ENCODE measurements at places on chromosomes 5 and 9. TPM values are rescaled to one million over a fixed set of nuclear protein-coding genes. Genes with fewer than 3 reads are reported as not detected.

The MRRF gene
- total RNA-seq: 28.5 TPM

The MAMDC4 gene
- total RNA-seq: 2.3 TPM

The LRRC19 gene
- not detected for total RNA-seq

The ZNF300 gene
- total RNA-seq: 3.6 TPM

- peak; percentile 3 for DNase-seq
These were observed 306.7 kb downstream of the NR2F1-AS1 start for GRCh38 chr5:93274291-93274690.

GRCh38 chr5:94140300-94140699 lies 398.9 kb upstream of the POU5F2 start:
- DNase-seq: no peak

DNA sequence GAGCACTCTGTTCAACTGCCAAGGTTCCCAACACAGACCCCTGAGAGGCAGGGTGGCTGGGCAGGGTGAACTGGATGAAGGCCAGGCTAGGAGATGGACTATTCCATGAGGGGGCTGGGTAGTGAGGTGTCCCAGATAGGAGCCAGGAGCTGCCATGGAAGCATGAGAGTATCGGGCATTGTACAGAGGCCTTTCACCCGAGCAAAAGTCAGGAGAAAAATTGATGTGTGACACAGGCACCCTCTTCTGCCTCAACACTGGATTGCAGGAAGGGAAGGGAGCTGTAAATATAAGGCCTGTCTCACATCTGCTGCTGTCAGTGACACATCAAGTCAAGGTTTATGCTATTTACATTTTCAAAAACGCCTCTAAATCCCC lies 74.6 kb downstream of the UBAP1 start:
- DNase-seq: peak; percentile 51

DNA sequence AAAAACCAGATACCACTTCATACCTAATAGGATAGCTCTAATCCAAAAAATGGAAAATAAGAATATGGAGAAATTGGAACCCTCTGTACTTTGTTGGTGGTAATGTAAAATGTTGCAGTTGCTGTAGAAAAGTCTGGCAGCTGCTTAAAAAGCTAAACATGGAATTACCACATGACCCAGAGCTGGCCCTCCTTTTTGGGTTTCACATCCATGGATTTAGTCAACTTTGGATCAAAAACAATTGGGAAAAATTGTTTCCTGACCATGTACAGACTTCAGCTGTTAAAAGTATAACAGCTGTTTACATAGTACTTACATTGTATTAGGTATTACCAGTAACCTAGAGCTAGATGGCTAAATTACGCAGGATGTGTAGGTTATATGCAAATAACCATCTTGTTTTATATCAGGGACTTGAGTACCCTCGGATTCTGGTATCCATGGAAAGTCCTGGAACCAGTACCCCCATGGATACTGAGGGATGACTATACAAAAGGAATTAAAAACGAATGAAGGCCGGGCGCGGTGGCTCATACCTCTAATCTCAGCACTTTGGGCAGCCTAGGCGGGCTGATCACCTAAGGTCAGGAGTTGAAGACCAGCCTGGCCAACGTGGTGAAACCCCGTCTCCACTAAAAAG lies 15.8 kb downstream of the DNAJA1 start:
- DNase-seq: no peak

- DNase-seq: no peak
These were observed 58.0 kb upstream of the FSD1L start for GRCh38 chr9:105389796-105390195.

DNA sequence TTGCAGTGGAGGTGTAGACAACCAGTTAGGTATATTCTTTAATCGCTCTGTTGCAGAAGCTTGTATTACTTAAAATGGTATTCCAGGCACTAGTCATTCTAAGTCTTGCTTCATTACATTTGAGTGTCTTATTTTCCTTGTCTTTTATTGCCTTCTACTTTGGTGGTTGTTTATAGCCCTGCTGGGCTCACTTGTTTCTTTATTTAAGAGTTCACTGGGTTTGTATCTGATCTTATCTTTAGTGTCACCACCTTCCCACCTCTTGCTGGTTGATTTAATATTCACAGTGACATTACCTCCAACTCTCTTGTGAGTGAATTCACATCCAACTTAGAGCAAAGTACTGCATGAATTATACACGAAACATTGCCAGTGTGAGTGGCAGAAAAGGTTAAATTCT lies 83.6 kb upstream of the BNC2 start:
- DNase-seq: no peak

DNA sequence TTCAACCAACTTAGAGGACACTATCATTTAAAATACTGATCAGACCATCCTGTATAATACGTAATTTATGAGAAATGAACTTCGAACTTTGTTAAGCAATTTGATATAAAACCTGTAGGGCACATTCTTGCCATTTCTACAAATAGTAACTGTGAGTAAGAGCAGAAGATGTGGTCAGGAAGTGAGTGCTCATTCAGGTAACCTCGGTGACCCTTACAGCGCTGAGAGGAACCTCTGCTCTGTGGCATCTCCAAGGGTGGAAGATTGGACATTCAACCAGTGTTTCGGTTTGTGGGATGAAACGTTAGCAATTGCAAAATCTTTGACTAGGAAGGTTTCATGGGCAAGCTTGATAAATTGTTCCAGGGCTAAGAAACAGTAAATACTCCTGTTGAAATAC lies 194.8 kb upstream of the IRX2 start:
- no peak for DNase-seq

GRCh38 chr5:6568889-6569288 lies 64.0 kb downstream of the NSUN2 start:
- DNase-seq: no peak

DNA sequence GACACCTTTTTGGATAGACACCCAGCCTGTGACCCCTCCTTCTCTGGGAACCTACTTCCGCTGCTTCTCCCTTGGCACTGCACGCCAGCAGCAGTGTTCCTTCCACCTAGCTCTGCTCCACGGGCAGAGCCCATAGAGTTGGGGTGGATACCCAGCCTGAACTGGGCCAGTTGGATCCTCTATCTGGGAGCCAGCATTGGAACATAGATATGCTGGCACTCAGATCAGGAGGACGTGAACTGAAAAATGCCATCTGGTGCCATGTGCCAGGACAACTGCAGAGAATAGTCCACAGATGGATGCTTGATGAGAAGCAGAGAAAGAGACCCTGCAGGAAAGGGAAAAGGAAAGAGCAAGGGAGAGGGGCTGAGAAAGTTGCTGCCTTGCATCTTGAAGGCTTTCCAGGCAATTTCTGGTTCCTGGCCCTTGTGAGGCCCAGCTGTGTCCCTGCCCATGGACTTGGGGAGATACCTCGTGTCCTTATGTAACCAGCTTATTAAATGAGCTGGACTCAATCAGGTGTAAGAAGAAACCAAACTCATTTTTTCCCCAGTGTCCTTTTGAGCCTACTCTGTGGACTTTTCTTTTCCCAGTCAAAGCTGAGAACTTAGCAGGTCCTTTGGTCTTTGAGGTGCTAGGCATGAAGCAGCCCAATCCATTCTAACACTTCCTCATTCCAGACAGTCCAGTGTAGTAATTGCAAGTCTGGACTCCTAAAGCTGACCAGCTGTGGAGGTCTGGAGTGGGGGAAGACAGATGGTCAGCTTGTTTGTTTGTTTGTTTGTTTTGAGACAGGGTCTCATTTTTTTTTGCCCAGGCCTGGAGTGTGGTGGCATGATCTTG lies 39.1 kb downstream of the ANGPTL2 start:
- DNase-seq: no peak

- DNase-seq: no peak
These were observed 53.5 kb upstream of the EQTN start for GRCh38 chr9:27350382-27350976.

DNA sequence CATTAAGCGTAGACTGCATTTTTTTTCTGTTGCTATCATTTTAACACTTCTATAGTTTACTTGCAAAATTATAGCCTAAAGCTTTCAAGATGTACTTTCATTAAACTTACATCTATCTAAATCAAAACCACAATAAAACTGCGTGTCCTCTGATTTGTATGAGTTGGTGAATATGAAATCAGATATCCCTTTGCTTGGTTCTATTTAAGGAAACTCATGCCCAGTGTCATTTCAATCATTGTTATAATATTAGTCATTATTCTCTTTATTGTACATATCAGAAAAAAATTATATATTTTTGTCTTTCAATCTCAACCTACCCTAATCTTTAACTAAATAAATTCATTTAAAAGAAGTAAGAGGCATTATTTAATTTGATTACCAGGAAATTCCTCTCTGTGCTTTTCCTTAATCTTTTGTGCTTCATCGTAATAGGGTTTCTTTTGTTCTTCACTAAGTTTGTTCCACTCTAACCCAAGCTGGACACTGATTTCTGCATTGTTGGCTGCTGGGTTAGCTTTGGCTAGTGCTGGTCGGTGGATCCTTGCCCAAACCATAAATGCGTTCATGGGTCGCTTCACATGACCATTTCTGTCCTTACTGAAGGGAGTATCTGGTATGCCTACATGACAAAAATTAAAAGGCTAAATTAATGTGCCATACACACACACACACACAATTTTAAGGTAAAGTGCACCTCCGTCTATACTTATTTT lies 3.8 kb downstream of the SOX30 start:
- DNase-seq: no peak

DNA sequence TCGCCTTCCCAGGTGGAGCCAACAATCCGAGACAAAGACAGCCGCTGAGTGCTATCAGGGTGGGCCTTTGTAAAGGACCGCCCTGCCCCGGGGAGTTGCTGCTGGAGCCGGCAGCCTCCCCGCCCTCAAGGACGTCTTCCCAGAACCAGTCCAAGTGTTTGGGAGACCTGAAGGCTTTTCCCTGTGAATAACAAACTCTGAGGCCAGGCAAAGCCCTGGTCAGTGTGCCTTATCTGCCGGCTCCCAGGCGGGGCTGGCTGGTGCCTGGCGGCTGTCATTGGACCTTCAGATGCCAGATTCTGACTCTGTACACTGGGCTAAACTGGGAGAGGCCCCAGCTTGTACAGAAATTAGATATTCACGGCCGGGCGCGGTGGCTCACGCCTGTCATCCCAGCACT lies 2.1 kb downstream of the SLC9A3 start:
- DNase-seq: no peak
